GM12865 (cell line): ENCODE measurements at places on chromosomes 4 and X.

DNA sequence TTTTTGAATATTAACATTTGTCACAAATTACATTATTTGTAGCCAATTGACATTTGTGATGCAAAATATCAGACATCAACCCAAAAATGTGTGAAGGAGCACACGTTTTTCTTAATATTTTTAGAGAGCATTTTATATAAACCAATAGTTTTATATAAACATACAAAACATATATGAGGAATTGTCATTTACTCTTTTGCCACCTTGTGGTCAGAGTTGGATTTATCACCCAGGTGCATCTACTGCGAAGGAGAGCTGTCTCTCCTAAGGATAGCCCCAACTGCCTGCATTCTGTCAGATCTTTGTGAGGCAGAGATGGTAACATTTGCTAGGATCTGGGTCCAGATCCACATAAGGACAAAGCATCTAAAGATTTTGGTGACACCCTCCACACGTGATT is 2.5 kb upstream of the USP27X start:
- DNase-seq = peak; percentile 46

DNA sequence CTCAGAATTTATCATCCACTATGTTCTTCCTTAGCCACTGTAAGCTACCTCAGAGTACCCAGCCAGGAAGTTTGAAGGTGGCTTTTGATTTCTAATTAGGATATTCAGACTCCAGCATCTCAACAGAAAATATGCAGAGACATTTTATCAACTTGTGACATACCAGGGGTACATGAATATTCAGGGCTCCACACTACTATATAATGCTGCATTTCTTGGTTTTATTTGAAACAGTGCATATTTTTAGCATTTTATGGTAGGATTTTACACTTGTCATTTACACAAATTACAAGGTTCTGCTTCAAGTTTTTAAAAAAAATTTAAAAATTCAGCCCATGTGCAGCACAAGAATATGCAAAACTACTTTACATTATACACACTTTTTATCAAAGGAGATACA is 124.7 kb downstream of the UBE2K start:
- DNase-seq = no peak

GRCh38 chr4:42844422-42845070 is 48.0 kb upstream of the GRXCR1 start:
- DNase-seq = no peak

DNA sequence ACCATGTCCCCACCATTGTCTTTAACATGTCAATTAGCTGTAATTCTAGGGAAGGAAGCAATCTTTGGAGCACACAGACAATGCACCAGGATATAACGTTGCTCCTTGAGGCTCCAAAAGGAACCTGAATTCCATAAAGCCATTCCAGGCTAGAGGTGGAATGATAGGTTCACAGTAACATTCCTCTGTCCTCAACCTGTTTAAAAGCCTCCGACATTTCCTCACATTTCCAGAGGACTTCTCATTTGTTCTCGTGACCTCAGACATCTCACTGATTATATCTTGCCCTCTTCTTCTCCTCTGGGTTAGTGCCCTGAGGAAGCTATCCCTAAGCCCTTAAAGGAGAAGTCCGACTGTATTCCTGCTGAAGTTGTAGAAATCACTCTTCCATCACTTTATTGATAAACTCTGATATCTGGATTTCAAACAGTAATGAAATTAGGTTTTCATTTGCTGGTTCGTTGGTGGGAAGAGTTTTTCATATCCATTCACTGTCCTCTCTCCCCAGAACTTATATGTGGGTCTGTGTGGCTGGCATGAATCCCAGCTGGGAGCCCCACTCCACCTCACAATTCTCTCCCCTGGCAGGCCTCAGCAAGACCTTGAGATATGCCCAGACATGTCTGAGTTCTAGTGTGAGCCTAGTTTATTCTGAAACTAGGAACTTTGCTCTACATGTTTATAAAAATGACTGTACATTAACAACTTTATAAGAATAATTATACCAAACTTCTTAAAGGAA is 44.2 kb upstream of the PRSS12 start:
- DNase-seq = peak; percentile 19

DNA sequence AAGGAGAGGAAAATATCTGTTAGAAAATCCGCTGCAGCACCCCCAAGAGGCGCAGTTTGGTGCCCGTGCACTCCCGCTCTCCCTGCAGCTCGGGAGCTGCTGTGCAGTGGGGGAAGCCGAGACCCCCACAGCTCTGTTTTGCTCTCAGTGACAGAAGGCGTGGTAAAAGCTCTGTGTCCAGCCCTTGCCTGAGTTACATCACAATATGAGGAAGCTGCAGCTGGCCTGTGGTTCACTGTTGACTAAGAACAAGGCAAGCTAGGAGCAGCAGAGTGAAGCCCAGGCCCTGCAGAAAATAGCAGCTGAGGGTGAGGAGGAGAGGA is 88.5 kb upstream of the ADRA2C start:
- no peak for DNase-seq

DNA sequence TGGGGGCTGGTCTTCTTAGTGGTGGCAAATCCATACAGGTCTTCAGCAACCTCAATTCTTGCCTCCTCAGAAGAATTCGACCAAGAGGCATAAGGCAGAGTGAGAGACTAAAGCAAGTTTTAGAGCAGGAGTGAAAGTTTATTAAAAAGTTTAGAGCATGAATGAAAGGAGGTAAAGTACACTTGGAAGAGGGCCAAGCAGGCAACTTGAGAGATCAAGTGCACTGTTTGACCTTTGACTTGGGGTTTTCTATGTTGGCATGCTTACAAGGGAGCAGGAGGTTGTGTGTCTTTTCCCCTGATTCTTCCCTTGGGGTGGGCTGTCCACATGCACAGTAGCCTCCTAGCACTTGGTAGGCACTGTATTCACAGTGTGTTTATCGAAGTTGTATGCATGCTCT is 91.2 kb downstream of the CPE start:
- DNase-seq = no peak

GRCh38 chrX:118740276-118740889 is 13.0 kb downstream of the IL13RA1 start:
- DNase-seq = no peak

GRCh38 chr4:80171656-80172055 is 25.6 kb upstream of the PRDM8 start:
- no peak for DNase-seq

DNA sequence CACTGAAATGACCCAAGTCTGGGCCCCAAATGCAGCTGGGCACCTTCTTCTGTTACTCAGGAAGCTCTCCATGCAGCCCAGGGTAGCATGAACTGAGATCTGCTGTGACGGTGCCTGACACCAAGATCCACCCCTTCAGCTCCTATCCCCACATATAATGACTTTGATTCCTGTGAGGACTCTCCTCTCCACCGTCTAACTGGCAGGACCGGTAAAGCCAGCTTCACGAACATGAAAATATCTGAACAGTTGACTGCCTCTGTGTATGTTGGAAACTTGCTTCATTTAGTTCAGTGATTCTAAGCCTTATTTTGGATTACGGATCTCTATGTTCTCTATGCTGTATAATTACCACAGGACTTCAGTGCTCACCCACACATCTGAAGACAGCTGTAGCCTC is 115.5 kb upstream of the TMEM150C start:
- DNase-seq = no peak

GRCh38 chr4:40340030-40340429 is 4.9 kb downstream of the CHRNA9 start:
- DNase-seq = no peak

DNA sequence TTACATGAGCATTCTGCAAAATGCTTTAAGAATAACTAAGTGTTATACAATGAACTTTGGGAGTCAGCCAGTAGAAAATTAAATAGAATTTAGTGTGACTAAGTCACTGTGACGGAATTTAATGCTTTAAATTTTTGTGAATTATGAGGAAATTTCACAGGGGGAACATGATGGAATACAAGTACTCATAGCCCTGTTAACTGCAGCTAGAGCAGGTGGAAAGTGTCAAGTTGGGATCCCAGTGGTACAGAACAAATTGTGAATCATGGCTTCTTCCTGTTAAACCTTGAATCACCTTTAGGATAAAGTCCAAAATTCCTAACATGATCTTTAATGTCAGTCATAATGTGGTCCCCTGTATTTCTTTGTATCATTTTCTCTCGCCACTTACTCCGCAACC is 212.2 kb upstream of the CENPE start:
- no peak for DNase-seq

DNA sequence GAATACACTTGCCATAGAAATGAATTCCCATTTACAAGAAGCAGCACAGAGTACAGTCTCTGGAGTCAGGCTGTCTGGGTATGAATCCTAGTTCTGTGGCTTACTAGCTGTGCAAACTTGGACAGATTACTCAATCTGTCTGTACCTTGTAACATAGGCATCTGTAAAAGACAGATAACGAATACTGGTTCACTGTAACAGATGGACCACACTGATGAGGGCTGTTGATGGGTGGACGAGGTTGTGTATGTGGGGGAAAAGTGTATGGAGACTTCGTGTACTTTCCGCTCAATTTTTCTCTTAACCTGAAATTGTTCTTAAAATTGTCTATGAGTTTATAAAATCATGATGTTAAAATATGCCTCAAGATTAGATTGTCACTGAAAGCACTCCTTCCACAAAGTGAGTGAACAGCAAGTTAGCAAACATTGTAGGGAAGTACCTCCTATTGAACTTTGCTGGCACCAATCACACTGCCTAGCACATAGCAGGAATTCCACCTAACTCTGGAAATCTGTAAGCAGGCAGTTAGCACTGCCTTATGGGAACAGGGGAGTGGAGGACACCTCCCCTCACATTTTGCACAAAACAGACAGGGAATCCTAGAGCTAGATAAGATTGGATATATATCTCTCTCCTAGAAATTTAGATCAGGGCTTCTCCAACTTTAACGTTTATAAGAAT is 6.5 kb upstream of the EXOSC9 start:
- DNase-seq = no peak

DNA sequence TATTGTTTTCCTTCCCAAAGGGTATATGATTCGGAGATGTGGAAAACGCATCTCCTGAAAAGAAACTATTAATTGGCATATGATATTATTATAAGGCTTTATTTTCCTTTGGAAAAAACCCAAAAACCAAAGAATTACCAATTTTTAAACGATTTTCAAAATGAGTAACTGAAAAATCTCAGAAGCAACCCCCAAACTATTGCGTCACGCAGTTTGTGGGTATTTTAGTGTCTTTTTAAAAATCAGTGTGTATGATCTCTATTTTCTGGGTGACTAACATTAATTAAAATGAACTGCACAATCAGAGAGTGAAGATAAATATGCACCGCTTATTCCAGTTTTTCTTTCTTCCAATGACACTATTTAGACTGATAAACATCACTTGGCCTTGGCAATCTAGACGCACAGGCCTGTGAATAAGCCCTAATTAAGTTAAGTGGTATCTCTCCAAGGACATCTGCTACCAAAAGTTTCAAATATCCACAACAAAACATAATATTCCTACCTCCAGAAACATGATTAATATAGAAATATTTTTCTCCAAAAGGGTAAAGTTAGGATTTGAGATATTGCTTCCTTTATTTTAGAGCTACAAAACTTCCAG is 511.5 kb upstream of the FAM241A start:
- DNase-seq = no peak

- no peak for DNase-seq
Measured at GRCh38 chr4:98369322-98369721, 108.1 kb downstream of the RAP1GDS1 start.

DNA sequence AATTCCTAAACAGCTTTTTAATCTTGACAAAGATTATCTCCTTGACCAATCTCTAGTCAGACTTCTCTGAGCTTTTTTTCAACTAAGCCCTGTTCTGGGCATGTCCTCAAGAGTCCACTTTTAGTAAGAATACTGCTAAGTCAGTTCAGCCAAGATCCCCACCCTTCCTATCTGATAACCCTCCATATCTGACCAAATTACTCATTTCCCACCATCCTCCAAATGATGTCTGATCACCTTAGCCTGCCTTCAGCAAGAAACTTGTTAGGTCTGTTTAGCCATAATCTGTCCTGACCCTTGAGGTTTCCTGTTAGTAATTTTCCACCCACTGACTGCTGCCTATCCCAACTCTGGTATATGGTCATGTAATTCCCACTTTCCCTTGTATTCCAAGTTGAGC is 65.2 kb downstream of the FAM13A start:
- no peak for DNase-seq

- no peak for DNase-seq
Measured at GRCh38 chr4:101200561-101200960, 146.8 kb downstream of the PPP3CA start.

DNA sequence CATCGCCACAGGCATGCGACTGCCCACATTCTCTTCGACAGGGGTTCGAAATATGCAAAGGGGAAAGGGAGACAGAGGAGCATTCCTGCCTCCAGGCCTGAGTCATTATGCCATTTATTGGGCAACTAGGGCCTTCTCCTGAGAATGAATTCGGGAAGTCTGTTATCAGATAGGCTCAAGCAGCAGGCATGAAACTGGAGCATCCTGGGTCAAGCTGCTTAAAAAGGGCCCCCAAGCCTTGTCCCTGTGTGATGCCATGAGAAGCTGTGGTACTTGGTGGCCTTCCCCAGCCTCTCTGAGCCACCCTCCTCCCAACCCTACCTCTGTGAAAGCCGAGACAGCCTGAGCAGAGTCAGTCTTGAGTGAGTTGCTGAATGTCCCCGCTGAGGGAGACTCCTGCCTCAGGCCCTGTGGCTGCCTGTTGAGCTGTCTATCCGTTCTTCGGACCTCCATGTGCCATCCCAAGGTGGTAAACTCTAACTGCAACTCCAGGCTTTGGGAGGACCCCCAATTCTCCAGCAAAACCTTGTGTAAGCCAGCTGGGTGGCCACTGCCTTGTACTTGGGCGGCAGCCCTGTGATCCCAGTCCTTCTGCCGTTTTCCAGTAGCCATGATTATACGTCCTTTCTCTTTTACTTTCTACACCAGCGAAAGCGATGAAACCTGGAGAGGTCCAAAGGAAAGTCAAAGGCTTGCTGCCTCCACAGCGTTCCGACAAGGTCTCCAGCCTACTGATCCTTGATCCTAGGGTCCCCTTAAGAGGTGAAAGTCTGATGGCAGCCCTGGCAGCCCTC is 37.7 kb downstream of the NBDY start:
- DNase-seq = no peak

DNA sequence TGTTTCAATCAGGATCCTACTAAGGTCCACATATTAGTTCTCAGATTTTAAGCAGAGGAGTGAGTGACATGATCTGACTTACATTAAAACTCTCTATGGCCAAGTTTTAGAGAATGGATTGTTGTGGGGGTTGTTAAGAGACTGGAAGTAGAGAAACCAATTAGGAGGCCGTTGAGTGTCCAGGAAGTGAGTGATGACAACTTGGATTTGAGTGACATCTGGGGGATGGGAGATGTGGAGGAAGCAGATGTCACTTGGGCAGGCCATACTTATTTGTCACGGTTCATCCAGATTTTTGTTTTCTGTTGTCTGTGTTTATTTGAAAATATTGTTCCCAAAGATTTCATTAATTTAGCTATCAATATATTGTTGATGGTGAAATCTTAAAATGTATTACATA is 28.3 kb downstream of the ADD1 start:
- DNase-seq = peak; percentile 13

- no peak for DNase-seq
Measured at GRCh38 chrX:38672646-38673045, 111.3 kb downstream of the TSPAN7 start.

- no peak for DNase-seq
Measured at GRCh38 chrX:66622209-66622608, 16.7 kb downstream of the EDA2R start.

GRCh38 chr4:15898902-15899301 is 39.6 kb downstream of the FGFBP1 start:
- DNase-seq = no peak

GRCh38 chrX:13383907-13384306 is 64.1 kb upstream of the ATXN3L start:
- DNase-seq = peak; percentile 15

- DNase-seq = no peak
Measured at GRCh38 chr4:101031971-101032370, 315.4 kb downstream of the PPP3CA start.
